ENCODE measurements at places on chromosomes 2 and 18.

DNA sequence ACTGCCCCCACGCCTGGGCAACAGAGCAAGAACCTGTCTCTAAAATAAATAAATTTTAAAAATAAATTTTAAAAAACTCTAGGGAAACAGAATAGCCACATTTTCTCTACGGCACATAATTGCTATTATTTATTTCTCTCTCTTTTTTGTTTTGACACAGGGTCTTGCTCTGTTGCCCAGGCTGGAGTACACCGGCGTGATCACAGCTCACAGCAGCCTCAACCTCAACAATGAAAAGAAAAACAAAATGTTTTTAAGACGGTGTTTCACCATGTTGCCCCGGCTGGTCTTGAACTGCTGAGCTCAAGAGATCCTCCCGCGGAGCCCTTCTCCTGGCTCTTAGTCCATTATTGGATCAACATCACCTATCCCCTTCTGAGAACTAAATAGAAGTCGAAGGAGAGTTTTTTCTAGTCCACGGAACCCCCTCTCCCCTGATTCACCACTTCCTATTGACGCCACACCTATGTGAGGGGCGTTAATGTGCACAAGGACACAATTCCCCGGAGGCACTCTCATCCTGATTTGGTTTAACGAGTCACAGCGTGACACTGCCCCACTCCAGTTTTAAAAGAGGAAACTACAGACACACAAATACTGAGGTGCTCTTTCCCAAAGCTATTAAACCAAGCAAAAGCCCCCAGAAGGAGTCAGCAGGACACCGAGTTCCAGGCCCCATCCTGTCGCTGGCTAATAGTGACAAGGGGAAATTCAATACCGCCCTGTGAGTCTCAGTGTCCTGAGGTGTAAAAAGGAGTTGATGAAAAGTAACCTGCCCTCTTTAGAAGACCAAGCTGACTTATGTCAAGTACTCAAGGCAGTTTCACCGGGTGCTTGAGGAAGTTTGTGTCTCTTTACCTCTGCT is 1.1 kb downstream of the NPC1 start:
- DNase-seq, result peak; percentile 45

DNA sequence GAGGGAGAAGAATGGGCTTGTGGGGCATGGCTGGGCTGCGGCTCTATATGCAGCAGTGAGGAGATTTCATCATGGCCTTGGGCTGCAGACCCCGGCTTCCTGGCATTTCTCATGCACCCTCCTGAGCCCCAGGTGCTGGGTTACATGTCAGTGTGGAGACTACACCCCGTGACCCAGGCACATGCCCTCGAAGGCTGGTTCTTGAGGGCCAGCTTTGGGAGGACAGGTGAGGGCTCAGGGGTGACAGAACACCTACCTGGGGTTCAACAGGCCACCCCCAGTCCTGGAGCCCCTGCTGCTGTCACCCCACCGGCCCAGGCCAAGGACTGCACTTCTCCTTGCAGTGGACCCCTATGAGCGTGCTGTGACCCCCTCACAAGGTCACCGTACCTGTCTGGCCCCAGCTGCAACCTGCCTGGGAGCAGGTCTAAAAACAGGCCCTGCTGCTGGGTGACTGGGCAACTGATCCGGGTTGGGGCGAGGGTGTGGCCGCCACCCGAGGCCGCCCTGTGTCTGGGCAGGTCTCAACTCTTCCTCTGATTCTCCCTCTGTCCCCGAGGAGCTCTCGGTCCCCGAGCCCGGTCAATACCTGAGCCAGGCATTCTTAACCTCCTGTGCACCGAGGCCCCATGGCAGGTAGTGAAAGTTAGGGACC is 94.8 kb upstream of the OTOS start:
- no peak for DNase-seq

GRCh38 chr2:230898016-230898712 is 26.9 kb downstream of the GPR55 start:
- DNase-seq, result no peak

- DNase-seq, result no peak
These were observed 58.4 kb downstream of the RABL2A start for GRCh38 chr2:113685471-113685870.

GRCh38 chr2:138209009-138209408 is 244.7 kb downstream of the HNMT start:
- peak; percentile 1 for DNase-seq

DNA sequence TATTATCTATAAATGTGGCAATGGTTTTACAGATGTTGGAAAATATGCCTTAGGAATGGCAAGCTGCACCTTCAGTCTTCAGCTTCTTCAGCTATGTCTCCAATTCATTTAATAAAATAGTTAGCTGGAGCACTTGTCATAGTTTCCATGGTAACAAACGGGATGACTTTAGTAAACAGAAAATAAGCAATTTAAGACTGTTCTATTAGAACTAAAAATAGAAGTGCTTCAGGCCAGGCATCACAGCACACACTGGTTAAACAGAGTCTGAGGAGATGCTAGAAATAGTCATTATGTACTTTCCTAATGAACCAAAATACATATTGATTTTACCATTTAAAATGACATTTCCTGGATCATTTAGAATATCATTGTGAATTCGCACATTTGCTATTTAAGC is 195.0 kb downstream of the GCA start:
- DNase-seq, result no peak

DNA sequence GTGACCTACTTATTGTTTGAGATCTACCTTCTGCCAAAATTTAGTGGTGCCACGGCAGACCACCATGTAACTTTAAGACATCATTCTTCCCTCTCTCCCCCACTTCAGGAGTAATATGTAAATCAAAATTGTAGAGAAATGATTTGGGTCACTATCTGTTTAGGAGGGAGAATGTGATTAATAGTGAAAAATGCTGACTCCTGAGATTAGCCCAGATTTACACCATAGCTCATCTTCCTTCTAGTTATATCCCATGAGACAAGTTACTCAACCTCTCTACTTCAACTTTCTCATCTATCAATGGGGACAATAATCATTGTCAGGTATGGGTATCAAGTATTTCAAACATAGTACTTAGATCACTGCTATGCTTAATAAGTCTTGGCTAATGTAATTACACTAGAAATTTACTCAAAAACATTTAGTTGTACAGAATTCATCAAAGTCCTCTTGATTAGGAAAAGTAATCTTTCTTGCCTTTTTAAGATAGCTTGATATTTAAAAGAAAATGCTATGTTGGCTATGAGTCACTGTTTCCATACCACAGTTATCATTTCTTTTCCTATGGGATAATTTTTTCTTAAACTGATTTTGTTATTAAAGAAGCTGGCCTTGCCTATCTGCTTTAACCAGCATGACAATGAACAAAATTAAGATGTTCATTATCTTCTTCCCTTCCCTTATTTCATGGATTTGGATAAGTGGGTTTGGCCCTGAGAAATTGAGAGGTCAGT is 1038.9 kb upstream of the ZEB2 start:
- peak; percentile 4 for DNase-seq

DNA sequence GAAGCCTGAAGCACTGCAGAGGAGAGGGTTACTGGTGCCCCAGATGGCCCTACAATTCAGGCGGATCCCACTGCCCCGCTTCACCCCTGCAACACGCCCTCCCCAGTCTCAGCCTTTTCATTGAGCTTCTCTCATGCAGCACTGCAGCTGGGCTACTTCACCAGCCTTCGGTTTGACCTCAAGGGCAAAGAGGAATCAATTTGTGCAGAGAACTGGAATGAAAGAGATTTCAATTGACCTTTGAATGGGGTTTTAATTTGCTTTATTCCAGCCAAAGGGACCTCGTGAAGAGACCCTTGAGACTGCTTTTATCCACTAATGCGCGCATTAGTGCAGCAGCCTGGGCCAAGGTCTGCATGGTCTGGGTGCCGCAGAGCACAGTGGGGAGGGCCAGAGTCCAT is 8.8 kb upstream of the POMC start:
- no peak for DNase-seq

DNA sequence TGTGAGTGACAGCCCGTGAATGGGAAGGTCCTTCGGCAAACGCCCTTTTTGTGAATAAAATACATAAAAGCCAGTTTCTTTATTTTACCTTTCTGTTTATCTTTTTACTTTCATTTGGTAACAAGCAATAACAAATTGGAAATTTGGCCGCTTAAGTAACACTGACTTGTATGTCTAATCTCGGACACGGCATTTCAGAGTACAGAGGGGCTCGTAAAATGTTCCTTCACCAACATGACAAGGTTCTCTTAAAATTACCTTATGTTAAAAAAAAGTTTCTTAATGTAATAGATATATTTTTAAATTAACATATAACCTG is 558 bp upstream of the NEMP2 start:
- DNase-seq, result no peak

- DNase-seq, result no peak
These were observed 324.5 kb upstream of the UBE2E3 start for GRCh38 chr2:180655842-180656454.

DNA sequence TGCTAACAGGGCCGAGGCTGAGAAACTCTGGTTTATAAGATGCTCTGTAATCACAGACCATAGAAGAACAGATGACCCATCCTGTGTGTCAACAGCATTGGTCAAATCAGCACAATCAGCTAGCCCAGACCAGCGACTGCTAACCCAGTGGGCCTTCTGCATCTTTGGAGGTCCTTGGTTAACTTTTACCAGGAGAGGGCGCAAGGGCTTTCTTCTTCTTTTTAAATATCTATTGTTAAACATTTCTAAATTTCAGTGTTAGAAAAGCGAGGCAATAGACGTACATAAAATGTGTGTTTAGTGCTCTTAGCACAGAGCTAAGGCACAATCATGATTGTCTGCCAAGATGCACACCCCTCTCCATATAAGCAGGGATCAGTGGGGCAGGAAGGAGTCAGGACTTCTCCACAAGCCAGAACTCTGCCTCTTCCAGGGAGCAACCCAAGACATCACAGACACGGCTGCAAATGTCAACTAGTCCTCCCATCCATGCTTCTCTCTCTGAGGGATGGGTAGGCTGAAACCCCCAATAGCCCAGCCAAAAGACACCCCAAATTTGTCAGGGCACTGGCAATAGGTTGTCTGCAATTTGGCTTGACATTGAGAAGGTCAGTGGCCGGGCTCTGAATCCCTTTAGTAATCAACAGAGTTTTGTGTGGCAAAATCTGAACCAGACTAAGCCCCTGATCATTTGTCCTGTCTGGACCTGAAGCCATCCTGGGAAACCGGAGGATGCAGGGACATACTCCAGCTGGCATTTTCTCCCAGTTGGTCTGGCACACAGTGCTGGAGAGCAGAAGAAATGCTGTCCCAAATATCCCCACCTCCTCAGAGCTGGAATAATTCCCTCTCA is 188.2 kb downstream of the BCL2 start:
- peak; percentile 50 for DNase-seq

- DNase-seq, result peak; percentile 62
These were observed 34.1 kb downstream of the BCL11A start for GRCh38 chr2:60519231-60519863.

GRCh38 chr2:172196768-172197431 is 94.2 kb upstream of the DLX2 start:
- DNase-seq, result peak; percentile 37

DNA sequence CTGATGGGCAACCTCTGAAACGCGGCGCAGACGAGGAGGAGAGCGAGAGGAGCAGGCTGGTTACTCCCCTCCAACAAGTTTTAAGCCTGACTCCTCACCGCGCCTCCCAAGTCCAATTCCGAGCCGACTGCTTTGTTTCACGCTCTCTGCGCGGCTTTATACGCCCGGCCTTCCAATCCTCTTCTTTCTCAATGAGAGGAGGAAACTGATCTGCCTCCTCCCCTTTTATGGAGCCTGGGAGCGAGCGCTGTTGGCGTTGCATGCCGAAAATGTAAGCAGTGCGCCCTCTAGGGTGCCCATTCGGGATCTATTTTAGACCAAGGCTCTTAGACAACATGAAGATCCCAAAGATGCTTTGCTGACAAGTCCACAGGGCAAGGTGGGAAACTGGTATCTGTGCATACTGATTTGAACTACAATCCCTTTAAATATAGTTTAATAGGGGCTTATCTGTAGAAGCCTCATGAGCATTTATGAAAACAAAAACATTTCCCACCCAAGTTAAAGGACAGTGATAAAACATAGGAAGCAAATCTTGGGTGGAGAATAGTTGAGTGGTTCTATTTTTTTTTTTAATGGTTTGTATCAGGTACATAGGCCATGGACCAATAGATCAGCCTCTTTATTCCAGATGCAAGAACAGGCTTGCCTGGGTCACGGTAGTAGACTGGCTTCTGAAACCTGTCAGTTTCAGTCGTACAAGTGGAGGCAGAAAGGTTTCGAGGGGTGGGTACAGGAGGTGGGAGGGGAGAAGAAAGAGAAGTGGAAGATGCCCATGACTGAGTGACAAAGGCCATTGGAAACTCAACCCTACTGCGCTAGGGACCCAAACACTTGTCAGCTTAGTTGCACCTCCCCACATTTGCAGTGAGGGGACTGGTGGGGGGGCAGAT is at the start of gene RND3:
RND3 (minus strand) TSS at position 131 of the 893 bp plus-strand sequence. CDS start 250 bp downstream, outside the sequence.
- peak; percentile 100 for DNase-seq

- no peak for DNase-seq
These were observed 167.0 kb upstream of the OTX1 start for GRCh38 chr2:62883629-62884028.

- peak; percentile 25 for DNase-seq
These were observed 32.7 kb downstream of the SIX3 start for GRCh38 chr2:44974064-44974715.

DNA sequence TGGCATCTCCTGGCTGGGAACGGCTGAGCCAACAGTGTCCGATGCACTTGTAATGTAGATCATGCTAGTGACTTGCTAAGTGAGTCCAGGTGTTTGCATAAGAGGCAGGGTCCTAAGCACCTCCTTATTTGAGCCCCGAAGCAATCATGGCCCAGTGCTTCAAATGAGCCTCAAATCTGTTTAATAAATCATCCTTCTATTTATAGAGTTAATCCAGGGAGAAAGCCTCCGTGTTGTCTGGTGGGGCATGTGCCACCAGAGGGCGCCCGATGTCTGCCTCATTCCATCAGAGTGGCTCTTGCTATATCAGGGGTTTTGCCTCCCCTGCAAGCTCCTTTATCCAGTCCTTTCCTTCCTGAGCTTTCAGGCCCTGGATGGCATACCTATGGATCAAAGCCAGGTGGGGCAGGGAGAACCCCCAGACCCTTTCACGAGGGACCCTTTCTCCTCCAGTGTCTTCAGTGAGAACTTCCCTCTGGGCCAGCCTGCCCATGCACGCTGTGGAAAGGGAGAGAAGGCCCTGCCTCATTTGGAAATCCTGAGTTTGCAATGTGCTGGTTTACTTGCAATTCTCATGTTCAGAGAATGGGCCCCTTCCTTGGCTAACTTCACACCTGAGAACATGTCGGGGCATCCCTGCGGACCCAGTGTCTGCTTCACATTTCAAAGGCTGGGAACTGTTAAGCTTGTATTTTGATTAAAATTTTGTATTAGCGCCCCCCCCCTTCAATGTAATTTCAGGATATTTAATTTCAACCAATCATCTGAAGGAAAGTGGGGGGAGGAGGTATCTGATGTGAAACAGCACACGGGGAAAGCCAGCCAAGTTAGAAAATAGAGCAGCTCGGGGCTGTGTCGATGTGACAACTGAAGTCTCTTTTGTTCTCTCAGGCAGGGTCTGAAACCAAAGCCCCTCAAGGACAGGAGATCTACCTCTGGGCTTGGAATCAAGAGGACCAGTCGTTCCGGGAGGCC is 39.7 kb downstream of the RDH14 start:
- DNase-seq, result peak; percentile 80

GRCh38 chr2:241116606-241117560 is 14.8 kb upstream of the MTERF4 start:
- no peak for DNase-seq

GRCh38 chr2:133885847-133886246 is 317.6 kb upstream of the NCKAP5 start:
- DNase-seq, result no peak

GRCh38 chr2:151669585-151670081 is 64.6 kb downstream of the NEB start:
- no peak for DNase-seq

All from fibroblast of skin of right quadriceps (primary cell).